Dermis microvascular lymphatic vessel endothelial cell (primary cell): ENCODE measurements at places on chromosomes 6 and 20. TPM values are rescaled to one million over a fixed set of nuclear protein-coding genes. Genes with fewer than 3 reads are reported as not detected.

HCRTR2 gene
- not detected in 2 replicates for total RNA-seq

SASH1 gene
- 49.3 and 94.7 TPM in 2 replicates for total RNA-seq

LY6G6F gene
- total RNA-seq, result not detected in 2 replicates

DNA sequence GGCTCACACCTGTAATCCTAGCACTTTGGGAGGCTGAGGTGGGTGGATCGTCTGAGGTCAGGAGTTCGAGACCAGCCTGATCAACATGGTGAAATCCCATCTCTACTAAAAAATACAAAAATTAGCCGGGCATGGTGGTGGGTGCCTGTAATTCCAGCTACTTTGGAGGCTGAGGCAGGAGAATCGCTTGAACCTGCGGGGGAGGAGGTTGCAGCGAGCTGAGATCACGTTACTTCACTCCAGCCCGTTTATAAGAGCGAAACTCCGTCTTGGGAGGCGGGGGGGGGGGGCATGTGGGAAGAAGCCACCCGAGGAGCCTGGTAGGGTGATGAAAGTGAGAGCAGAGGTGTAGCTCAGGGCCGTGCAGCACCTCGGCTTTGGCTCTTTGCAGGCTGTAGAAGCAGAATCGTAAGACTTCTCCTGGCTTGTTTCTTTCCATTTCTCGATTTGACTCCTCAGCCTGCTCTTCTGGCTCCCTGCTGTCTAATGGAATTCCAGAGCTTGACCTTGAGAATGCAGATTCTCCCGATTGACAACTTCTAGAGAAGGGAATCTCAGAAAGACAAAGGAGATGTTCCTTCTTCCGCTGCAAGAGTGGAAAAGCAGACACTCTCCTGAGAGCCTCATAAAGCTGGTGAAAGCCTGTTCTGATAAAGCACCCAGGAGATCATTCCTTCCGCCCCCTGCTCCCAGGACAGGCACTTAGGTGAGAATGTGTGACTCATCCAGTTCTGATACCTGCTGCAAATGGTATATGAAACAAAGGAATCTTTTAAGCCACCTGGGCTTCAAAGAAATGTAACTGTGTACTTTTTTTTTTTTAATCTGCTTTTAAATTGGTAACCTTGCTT lies 26.0 kb upstream of the PPP1R16B start:
- DNase-seq, result no peak

DNA sequence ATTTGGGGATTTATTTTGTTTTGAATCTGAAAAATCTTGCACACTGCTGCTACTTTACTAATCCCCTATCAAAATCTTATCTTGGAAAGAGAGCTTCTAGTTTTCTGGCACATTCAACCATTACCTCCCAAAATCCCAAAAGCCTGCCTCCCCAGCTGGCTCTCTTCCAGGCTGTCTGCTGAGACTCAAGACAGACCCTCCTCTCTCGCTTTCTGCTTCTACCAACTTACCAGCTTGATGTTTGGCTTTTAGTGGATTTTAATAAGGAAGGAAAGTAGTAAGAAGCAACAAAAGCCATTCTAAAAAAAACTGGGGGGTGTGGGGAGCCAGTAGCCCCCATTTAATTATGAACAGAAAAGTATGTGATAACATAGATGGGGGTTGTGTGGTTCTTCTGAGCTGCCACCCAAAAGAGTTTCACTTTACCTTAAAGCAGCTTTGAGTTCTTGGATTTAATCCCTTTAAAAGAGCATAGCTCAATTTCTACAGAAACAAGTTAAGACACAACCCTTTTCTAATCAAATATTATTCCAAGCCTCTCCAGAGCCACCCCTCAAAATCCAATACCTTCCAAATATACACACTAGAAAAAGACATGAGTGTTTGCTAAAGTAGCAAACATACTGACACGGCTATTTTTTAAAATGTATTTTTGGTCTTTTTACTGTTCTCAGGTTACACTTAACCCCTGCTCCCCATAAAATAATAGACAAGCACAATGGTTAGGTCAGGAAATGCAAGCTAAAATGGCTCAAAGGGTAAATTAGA lies 71.7 kb downstream of the ATP9A start:
- DNase-seq, result no peak

- DNase-seq, result no peak
These were observed 21.2 kb downstream of the REV3L start for GRCh38 chr6:111461860-111462259.

GRCh38 chr6:161434921-161435747 lies 161.3 kb upstream of the AGPAT4 start:
- DNase-seq, result peak; percentile 62

DNA sequence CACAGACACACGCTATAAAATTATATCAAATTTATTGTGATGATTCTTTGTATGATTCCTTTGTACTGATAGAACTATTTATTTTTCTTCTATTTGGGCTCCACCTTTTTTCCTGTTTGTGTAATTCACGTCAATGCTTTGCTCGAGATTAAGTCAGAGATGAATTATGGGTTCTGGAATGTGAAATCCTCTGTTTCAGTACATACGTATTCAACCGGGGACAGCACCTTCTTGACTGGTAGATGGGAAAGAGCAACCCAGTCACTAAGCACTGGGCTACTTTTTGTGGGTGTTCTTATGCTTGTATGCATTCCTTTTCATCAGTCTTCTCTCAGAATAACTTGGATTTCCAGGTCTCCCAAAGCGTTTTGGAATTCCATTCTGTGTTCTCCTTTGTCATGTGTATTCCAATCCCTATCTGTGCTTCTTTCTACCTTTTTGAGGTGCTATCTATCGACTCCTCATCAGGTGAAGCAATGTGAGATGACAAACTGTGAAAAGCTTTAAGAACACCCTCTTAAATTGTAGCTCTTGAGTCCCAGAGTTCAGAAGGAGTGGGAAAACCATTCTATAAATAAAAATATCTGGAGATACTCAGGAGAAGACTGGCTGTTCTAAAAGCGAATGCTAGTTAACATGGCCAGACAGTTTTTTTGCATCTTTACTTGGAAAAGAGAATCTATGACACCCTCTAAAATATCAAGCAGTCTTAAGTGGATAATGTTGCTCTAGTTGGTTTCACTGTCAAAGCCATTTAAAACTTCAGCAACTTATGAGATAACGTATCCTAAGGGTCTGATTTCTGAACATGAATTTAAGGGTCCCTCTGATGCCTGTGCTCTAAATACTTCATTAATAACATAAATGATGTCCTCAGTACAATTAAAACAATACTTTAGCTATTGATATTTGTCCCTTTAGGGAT lies 197.7 kb upstream of the PREP start:
- peak; percentile 52 for DNase-seq

DNA sequence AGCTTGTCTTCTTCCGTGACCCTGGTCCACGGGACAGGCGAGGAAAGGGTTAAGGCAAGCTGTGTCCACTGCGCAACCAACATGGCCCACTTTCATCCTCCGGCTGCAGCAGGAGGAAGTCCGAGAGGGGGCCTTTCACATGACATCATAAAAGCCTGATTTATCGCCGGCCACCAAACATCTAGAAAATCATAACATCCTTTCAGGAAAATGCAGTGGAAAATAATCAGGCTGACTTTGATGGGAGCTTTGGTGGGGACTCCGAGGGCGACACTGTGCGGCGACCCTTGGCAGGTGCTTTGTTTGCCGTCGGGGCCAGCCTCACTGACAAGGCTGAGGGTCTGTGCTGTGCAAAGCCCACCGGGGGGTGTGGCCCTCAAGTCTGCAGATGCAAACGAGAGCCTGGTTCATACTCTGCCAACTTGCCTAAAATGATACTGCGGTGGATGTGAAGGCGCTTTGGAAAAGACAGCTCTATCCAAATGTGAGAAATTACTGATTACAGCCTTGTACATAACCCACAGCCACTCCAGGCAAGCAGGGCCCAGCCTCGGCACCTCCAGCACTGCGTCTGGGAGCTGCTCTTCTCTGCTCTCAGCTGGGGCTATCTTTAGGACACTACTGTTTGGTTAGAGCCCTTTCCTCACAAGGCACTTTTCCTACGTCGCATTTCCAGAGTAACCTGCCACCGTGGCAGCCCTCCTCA lies 25.7 kb downstream of the FOXC1 start:
- DNase-seq, result peak; percentile 91

DNA sequence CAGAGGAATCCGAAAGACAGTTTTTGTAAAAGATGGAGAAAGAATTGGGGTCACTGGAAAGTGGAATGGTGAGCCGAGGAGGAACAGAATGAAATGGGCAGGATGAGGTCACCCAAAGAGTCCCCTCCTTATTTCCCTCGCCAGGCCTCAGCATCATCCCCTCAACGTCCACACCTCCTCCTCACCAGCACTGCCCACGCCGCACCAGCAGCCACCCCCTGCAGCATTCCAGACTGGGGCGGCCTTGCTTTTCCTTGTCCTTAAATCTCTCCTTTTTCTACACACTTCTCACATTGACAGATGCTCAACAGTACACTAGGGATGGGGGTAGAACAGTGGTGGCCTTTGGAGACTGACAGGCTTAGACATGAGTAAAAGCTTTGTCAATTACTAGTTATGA lies 363.1 kb upstream of the NOX3 start:
- no peak for DNase-seq

- DNase-seq, result no peak
These were observed 763.2 kb upstream of the FLRT3 start for GRCh38 chr20:15100506-15101160.

- no peak for DNase-seq
These were observed 244.4 kb downstream of the SLC24A3 start for GRCh38 chr20:19456595-19457395.

DNA sequence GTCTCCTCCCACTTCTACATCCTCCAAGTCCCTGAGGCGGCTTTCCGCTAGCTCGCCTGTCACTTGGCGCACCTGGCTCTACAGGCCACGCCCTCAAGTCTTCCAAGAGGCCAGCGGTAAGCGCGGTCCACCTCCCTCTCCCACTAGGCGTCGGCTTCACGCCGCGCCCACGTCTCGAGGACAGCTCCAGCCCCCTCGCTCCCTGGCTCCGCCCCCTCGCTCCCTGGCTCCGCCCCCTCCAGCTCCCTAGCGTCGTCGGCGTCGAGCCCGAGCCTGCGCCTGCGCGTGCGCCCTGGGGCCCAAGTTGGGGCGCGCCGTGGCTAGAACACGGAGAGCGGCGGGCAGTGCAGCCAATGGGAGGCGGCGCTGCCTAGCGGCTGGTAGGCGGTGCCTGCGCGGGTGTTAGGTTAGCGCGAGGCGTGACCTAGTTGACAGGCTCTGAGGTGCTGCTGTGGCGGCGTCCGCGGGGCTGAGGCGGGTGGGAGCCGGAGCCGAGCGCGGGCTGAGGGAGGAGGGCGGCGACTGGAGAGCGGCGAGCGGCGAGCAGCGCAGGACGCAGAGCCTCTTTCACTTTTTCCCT lies at the start of gene MACROD2:
Gene MACROD2 (plus strand): TSS at position 431 of the 580 bp plus-strand sequence.
- peak; percentile 66 for DNase-seq

GRCh38 chr6:92942549-92942948 lies 476.8 kb downstream of the EPHA7 start:
- DNase-seq, result no peak

GRCh38 chr6:44642870-44643522 lies 255.5 kb downstream of the CDC5L start:
- no peak for DNase-seq

GRCh38 chr20:55650657-55651360 lies 354.5 kb downstream of the CBLN4 start:
- no peak for DNase-seq

DNA sequence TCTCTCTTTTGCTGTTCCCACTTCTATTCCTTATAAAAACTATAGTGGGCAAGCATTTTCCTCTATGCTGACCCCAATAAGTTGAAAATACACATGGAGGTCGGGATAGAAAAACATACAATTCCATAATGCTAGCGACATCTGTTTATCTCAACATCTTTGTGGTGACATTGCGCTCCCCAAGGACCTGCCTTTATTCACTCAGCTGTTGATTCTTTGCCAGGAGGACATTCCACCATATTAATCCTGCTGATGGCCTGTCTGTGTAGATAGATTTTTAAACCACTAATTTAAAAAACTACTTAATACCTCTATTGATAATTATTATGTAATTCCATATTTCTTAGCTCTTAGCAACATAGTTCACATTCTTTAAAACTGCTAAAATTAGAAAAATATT lies 555.3 kb upstream of the MAP3K7 start:
- no peak for DNase-seq

DNA sequence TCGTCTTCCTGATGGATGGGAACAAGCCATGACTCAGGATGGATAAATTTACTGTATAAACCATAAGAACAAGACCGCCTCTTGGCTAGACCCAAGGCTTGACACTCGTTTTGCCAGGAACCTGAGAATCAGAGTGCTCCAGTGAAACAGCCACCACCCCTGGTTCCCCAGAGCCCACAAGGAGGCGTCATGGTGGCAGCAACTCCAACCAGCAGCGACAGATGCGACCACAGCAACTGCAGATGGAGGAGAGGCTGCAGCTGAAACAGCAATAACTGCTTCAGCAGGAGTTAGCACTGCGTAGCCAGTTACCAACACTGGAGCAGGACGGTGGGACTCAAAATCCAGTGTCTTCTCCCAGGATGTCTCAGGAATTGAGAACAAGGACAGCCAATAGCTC lies 100.9 kb upstream of the SAMD5 start:
- DNase-seq, result no peak

DNA sequence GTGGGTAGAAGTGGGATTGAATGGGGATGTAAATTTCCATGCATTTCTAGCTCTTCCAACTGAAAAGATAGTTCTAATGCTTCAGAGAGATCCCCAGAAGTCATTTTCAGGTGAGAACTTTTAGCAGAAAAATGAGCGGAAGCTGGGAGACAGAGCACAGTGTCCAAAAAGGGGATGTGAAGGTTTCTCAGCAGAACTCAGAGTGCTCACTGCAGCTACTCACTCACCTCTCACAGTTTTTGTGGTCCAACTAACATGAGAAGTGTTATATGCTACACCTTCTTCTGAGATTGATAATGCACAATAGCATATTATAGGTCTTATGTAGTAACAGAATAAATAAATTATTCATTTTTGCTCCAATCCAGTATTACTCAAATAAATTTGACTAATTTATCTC lies 519.2 kb upstream of the HS3ST5 start:
- no peak for DNase-seq

- DNase-seq, result no peak
These were observed 505.3 kb downstream of the MMUT start for GRCh38 chr6:48957781-48958180.
